ENCODE measurements at places on chromosomes 4 and X. TPM values are rescaled to one million over a fixed set of nuclear protein-coding genes. Genes with fewer than 3 reads are reported as not detected.
A peak's percentile ranks its signal among the peaks of the same experiment; 100 is the strongest.

Gene NCAPG
- total RNA-seq, result 79.6 TPM

DNA sequence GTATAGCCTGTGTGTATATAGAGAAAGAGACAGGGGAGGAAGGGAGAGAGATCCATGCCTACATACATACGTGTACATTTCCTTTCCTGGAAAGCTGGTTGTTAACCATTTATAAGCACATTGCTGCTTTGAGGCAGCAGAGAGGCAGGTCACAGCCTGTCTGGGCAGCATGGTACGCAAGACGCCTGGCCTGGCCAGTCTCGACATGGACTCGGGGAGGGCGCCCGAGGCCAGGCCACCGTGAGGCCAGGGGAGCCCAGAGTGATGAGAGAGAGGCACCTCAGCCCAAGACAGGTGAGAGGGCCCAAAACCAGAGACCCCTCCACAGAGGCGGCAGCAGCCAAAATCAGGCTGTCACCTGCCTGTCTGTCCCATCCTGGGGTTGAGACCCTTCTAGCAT lies 3.9 kb downstream of the TREX2 start:
- peaks cover 3% of the 10 kb centered on the region for H3K36me3 ChIP-seq
- H3K4me3 ChIP-seq, result no peak overlapping the region
- H3K4me1 ChIP-seq, result no peaks in the 10 kb centered on the region
- no peak for DNase-seq
- H3K27me3 ChIP-seq, result peaks cover 18% of the 10 kb centered on the region

DNA sequence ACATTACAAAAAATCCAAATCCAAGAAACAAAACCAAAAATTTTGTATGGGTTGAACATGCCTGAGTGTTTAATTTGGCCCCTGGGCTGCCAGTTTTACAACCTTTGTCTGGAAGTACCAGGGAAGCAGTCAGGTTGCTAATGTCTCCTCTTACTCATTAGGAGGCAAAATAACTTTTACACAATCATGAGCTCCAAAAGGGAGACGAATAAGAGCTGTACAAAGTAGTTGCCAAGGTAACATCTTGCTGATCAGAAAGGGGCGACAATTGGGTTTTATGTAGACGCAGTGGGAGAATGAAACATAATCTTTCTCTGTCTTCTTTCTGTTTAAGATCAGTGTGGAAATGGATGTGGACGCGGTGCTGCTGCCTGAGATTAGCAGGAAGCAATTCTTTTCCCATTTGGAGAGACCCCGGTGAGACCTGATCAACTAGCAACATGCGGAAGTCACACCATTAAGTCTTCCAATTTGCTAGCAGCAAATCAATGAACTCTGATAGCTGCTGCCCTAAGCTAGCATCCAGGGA lies 90.7 kb upstream of the IGFBP7 start:
- H3K4me1 ChIP-seq, result peaks cover 19% of the 10 kb centered on the region
- H3K4me3 ChIP-seq, result no peak overlapping the region
- DNase-seq, result no peak
- H3K36me3 ChIP-seq, result no peaks in the 10 kb centered on the region

Gene COL4A5
- 96.9 TPM for total RNA-seq

Gene LNX1
- total RNA-seq, result not detected

Gene NWD2
- 0.05 TPM for total RNA-seq

GRCh38 chrX:72394518-72395170 lies 88.9 kb upstream of the CITED1 start:
- no peaks in the 10 kb centered on the region for H3K27me3 ChIP-seq
- no peak overlapping the region for H3K27ac ChIP-seq
- H3K36me3 ChIP-seq, result peaks cover 3% of the 10 kb centered on the region
- no peak for DNase-seq
- no peak overlapping the region for H3K4me3 ChIP-seq
- peaks cover 29% of the 10 kb centered on the region for H3K4me1 ChIP-seq

Gene NHSL2
- total RNA-seq, result 10.8 TPM

GRCh38 chr4:158786955-158787354 lies 18.1 kb downstream of the FNIP2 start:
- no peak overlapping the region for H3K27ac ChIP-seq
- peaks cover 30% of the 10 kb centered on the region for H3K4me1 ChIP-seq
- no peaks in the 10 kb centered on the region for H3K27me3 ChIP-seq

Gene TCEANC
- total RNA-seq, result 4.6 TPM

- H3K4me3 ChIP-seq, result peak within 1 kb of the TSS; percentile 91
- no peaks in the 10 kb centered on the region for H3K27me3 ChIP-seq
- peak within 1 kb of the TSS; percentile 88 for H3K27ac ChIP-seq
- peaks cover 13% of the 10 kb centered on the region for H3K4me1 ChIP-seq
These were observed at the start of gene CCDC149 for GRCh38 chr4:24912252-24913118. TSS of gene CCDC149 (minus strand) at chr4:24913042. CDS start at chr4:24912864, 178 bp downstream.

DNA sequence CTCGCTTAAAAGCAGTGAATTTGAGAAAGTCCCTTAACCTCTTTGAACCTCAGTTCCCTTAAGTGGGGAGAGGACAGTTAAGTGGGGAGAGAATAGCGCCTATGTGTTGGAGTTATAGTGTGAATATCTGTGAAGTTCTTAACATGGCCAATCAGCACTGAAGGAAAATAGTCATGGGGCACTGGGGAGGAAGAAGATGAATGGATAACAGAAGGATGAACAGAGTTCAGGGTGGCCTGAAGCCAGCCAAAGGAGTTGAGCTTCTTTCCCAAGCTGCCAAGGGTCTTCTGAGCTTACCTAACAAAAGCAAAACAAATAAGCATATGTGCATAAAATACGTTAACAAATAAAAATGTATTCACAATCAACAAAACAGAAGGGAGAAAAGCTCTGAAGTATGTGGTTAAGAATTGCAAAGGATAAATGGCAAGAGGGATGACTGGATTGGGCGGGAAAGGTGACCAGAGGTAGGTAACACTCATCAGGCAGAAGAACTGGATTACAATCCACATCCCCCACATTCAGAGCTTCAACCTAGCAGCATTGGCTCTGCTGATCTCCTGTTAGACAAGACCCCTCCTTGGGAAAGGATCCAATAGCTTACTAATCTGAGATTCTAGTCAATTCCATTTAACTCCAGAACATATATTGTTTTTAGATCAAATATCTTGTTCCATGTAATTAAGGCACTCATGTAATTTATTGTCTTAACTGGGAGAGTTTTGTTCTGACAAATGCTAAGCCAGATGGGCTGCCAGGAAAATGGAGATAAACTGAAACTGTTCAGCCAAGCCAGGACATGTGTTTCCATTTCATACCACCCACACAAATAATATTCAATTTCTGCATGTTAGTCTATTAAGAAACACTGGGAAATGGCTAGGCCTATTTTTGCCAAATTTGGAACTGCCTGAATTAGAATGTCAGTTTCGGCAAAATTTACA lies 221.2 kb downstream of the LDB2 start:
- no peak overlapping the region for H3K4me3 ChIP-seq
- H3K36me3 ChIP-seq, result no peaks in the 10 kb centered on the region
- H3K27me3 ChIP-seq, result no peaks in the 10 kb centered on the region
- H3K4me1 ChIP-seq, result peaks cover 12% of the 10 kb centered on the region

Data from neural crest cell (in vitro differentiated cells).